Activated naive CD4-positive, alpha-beta T cell (primary cell): ENCODE measurements at places on chromosomes 12 and 14.
A peak's percentile ranks its signal among the peaks of the same experiment; 100 is the strongest.

DNA sequence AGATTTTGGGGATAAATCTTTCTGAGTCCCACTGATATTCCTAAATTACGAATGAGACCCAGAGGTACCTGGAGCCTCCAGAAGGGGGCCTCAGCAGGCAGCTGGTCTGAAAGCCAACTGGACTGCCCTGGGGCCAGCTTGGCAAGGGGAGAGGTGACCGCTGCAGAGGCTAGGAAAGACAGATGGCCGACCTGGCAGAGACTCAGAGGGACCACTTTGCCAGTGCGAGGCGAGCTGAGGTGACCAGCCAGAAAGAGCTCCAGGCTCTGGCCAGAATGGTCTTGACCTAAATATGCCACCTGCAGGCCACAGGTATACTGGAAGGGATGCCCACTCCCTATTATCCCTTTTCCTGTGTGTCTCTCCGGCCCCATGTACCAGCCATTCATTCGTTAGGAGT lies 256.8 kb upstream of the GARIN6 start:
- DNase-seq, result no peak

- no peak for DNase-seq
Measured at GRCh38 chr12:128872303-128872702, 19.0 kb downstream of the GLT1D1 start.

GRCh38 chr12:130872179-130873096 lies 572 bp downstream of the RAN start:
- peak; percentile 46 for DNase-seq

DNA sequence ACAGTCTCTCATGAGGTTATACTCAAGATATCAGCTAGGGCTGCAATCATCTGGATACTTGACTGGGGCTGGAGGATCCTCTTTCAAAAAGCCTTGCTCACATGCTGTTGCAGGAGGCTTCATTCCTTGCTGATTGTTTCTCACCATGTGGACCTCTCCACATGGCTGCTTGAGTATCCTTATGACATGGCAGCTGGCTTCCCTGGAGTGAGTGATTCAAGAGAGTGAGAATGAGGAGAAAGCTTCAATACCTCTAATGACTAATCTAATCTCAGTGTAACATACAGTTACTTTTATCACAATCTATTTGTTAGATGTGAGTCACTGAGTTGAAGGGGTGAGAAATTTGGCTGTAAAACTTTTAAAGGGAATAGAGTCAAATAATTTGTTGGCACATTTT lies 14.4 kb upstream of the SDR39U1 start:
- no peak for DNase-seq

- DNase-seq, result no peak
Measured at GRCh38 chr12:67957383-67957782, 31.9 kb upstream of the IFNG-AS1 start.

- DNase-seq, result no peak
Measured at GRCh38 chr12:13539051-13539450, 342.5 kb downstream of the EMP1 start.
